Right kidney (tissue), 9 donors: ENCODE measurements at places on chromosomes 3 and 15.

GRCh38 chr3:189806171-189806951, 175.2 kb downstream of the TP63 start:
- DNase-seq: peak; percentile 27

DNA sequence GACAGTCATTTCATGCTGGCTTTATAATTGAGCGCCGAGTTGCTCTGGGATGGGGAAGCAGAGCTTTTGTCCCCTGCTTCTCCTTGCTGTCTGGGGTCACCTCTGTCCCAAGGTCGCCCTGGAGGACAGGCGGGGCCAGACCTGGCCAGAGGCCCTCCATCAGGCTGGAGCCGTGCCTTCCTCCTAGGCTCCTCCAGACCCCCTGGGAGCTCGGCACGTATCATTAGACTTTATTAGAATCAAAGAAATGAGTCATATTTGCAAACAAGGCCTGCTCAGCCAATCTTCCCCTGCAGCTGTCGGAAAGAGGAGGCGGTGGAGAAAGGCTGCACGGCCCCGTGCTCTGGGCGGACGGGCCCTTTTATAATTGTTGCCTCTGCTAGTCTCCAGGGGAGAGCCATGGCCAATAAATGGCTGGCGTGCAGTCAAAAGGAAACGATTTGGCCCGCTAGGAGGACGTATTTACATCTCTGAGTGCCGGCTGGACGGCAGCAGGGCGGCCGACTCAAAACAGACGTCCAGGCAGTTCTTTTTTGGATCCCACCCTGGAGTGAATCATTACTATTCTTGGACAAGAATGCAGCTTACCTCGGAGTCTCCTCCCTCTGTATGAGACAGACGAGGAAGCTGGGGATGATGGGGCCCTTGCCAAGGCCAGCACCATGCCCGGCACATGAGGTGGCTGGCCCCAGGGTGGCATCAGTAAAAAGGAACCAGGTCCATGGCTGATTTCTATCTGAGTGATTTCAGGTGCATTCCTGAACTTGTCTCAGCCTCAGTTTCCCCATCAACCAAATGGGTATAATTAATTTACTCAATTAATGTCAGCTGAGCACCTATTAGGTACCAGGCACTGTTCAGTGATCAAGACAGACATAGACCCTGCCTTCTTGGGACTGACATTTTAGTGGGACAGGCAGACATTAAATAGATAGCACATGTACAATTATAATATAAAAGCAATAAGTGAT, 50.6 kb downstream of the SLC6A6 start:
- peak; percentile 58 for DNase-seq

DNA sequence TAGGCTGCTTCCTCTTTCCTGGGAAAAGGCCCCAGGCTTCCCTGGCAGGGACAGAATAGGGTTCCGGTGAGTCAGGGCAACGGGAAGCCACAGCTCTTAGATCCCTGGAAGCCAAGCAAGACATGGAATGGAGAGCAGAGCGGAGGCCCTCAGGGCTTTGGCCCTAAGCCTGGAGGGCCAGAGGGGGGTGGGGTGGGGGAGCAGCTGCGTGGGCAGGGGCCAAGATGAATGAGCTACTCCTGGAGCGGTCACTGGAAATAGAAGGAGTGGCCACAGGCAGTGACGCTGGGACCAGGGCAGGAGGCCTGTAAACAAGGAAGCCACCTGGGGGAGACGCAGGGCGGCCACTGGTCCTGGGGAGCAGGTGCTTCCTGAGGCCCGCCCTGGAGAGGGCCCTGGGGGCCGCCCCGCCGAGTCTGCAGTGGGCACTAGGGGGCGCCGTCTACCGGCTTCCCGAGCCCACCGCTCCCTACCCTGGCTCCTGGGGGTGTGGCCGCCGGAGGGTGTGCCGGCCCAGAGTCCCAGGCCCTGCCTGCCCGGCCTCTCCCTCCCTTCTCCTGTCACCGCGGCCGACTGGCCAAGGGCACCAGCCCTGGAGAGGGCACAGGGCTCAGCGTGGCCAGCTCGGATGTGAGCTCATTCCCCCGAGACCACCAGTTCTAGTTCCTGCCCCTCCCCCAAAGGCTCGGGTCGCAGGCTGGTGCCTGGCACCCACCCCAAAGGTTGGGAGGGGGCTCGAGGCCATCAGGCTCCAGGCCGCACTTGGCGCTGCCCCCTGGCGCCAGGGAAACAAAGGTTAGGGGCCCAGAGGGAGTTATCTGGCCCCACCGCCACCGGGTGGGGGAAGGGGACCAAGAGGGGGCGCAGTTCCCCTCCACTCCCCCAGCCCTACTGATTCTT, 12.1 kb downstream of the VPS18 start:
- DNase-seq: peak; percentile 82

GRCh38 chr3:74059301-74059922, 434.7 kb upstream of the PDZRN3 start:
- DNase-seq: no peak

DNA sequence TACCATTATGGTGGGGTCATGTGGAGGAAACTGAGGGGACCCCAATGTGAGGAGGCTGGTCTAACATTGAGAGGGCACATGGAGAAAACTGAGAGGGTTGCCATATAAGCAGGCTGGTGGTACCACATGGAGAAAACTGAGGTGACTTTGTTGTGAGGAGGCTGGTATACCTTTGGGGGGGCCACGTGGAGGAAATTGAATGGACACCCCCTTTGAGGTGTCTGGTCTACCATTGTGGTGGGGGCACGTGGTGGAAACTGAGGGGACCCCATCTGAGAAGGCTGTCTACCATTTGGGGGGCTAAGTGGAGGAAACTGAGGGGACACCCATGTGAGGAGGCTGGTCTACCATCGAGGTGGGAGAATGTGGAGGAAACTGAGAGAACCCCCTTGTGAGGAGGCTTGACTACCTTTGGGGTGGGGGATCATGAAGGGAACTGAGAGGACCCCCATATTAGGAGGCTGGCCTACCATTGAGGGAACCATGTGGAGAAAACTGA, 163.8 kb downstream of the FBLN2 start:
- DNase-seq: no peak

GRCh38 chr3:152376351-152377183, 107.8 kb downstream of the MBNL1 start:
- no peak for DNase-seq

DNA sequence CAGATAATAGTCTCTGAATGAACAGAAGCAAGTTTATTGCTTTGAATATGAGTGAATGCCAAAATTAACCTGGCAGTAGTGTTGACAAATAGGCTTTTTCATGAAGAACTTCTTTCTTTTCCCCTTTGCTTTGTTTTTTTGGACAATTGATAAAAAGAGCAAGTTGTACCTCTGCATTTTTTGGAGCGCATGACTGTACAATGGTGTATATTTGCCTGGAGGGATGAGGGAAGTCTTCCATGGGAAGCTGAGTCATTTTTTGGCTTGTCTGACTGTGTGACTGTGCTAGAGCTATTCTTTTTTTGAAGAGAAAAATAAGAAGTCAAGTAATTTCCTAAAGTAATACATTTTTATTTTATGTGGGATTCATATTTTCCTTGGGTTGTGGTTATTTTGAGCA, 186.9 kb downstream of the KLHL25 start:
- DNase-seq: no peak

- DNase-seq: peak; percentile 59
These were observed 62.5 kb upstream of the LIPC start for GRCh38 chr15:58369261-58369701.

DNA sequence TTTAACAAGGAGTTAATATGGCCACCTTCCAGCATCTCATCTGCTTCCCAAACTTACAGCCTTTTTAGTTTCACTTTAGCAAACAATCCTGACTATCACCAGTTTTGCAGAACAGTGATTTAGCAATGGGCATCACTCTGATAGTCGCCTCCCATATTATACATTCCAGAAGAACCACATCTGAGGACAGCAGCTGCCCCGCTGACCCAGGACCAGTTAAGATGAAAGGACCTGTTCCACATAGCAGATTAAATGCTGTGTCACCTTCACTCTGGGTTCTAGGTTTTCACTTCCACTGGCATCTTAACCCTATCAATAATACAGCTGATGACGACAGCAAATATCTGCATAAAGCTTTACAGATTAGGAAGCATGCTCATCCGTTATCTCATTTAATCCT, 99.8 kb downstream of the TRIM69 start:
- no peak for DNase-seq

DNA sequence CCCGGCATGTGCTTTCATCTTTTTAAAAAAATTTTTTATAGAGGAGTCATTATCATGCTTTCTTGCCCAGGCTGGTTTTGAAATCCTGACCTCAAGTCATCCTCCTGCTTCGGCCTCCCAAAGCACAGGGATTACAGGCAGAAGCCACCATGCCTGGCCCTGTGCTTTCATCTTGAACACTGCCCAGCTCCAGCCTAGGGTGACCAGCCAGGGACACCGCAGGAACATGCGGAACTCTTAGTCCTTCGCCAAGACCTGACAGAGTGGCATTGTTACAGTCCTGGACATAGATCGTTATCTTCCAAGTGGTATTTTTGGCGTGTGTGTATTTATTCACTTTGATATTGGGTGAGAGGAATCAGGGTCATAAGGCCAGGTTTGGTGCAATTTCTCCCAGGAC, 7.9 kb upstream of the FURIN start:
- no peak for DNase-seq

- DNase-seq: no peak
These were observed 2.1 kb upstream of the PCCB start for GRCh38 chr3:136247855-136248590.

DNA sequence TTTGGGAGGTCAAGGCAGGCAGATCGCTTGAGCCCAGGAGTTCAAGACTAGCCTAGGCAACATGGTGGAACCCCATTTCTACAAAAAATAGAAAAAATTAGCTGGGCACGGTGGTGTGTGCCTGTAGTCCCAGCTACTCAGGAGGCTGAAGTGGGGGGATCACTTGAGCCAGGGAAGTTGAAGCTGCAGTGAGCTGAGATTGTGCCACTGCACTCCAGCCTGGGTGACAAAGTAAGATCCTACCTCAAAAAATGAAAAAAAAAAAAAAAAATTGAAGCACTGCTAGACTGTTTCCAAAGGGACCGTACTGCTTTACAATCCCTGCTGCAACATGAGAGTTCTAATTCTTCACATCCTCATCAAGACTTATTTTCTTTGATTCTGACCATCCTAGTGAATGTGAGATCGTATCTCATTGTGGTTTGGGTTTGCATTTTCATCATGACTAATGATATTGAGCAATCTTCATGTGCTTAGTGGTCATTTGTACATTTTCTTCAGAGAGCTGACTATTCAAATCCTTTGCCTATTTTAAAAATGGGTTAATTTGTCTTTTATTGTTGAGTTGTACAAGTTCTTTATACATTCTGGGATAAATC, 10.8 kb downstream of the CMTM8 start:
- no peak for DNase-seq

GRCh38 chr3:184508938-184509337, 52.6 kb upstream of the EPHB3 start:
- no peak for DNase-seq
